Stimulated activated CD4-positive, alpha-beta T cell treated with anti-CD3 and anti-CD28 coated beads, TNF-alpha, amount 100 ng/mL, for 1 hour (primary cell): ENCODE measurements at places on chromosomes 6 and 20.

- DNase-seq: no peak
Observed at GRCh38 chr6:163672710-163673109, 258.2 kb downstream of the QKI start.

- DNase-seq: no peak
Observed at GRCh38 chr6:136747507-136747906, 44.8 kb downstream of the MAP3K5 start.

DNA sequence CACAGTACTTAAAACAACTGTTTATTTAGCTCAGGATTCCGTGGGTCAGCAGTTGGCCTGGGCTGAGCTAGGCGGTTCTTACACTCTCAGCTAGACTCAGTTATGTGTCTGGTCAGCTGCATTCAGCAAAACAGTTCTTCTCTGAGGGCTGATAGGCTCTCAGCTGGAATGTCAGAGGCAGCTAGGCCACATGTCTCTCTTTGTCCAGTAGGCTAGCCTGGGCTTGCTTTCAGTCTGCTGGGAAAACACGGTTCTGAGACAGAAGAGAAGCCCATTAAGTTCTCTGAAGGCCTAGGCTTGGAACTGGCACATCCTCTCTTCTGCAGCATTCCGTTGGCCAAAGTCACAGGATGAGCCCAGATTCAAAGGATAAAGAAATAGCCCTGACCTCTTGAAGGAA, 65.6 kb downstream of the TULP4 start:
- no peak for DNase-seq

- no peak for DNase-seq
Observed at GRCh38 chr20:48319943-48320584, 507.7 kb downstream of the PREX1 start.

DNA sequence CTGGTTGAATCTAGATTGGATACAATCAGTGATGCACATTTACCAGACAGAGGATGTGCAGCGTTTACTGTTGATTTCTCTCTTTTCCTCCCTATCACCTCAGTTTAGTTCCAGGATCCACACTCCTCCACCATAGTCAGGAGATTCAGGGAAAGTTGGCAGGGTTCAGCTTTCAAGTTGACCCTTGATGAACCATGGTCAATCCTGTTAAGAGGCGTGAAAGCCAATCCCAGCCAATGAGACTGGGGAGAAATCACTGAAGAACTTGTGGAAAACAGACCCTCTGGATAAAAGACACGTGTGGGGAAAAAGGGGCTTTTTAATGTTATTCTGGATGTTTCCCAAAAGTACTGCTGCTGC, 19.2 kb upstream of the SCP2D1 start:
- no peak for DNase-seq

DNA sequence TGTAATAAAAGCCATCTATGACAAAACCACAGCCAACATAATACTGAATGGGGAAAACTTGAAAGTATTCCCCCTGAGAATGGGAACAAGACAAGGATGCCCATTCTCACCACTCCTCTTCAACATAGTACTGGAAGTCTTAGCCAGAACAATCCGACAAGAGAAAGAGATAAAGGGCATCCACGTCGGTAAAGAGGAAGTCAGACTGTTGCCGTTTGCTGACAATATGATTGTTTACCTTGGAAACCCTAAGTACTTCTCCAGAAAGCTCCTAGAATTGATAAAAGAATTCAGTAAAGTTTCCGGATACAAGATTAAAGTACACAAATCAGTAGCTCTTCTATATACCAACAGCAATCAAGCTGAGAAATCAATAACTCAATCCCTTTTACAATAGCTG, 14.0 kb upstream of the RUNX2 start:
- no peak for DNase-seq

DNA sequence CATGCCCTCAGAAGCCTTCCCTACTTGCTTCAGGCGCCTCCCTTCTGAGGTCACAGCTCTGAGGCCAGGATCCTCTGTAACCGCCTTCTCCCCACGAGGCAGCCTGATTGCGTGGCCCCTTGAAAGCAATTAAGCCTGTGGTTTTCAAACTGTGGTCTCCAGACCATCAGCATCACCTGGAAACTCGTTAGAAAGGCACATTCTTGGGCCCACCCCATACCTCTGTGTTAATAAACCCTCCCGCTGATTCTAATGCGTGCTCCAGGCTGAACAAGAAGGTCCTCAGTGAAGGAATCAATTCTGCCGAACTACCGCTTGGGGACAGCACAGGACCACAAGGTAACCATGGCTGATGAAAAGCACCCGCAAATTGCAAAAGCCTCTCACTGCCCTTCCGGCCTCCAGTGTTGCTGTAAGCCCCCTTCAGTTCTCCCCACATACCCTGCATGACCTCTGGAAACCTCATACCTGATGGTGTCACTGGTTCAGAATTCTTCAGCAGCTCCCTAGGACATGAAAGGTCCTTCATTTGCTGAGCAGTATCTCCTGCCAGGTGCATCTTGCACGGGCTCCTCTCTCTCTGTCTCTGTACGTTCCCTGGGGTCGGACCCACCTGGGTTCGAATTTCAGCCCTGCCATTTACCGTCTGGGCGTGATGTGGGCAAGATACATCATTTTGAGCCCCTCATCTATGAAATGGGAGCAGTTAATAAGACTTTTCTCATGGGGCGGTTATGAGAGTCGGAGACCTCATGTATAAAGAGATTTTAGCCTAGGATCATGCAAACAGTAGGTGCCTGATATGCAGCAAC, 93.3 kb upstream of the RNF24 start:
- DNase-seq: peak; percentile 26

GRCh38 chr6:149319422-149319821, 1.9 kb downstream of the TAB2 start:
- DNase-seq: no peak

DNA sequence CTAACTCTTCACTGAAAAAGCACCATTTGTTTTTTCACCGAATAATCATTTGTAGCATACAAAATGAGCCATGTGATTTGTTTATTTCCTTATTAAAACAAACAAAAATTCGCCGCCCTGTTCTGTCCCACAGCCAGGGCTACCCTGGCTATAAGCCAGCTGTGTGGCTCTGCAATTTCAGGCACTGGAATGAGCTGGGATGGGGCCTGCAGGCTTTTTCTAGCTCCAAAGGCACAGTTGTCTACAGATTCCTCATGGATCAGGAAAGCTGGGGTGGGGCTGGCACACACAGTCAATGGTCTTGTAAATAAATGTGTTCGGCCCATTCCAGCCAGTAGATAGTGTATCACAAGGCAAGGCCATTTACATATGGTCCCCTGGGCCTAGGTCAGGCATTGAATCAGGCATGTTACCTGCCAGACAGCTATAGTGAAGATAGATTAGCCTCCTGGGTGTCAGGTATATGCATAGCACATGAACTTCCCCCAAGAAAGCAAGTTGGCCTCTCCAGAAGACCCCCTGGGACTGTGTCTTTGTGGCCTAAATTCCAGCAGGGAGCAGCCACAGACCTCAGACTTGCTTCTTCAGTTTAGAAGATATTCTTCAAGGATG, 608.9 kb downstream of the MAFB start:
- no peak for DNase-seq

- no peak for DNase-seq
Observed at GRCh38 chr6:3088446-3088845, 20.2 kb downstream of the RIPK1 start.

- no peak for DNase-seq
Observed at GRCh38 chr6:127951172-127951917, 50.5 kb upstream of the THEMIS start.

DNA sequence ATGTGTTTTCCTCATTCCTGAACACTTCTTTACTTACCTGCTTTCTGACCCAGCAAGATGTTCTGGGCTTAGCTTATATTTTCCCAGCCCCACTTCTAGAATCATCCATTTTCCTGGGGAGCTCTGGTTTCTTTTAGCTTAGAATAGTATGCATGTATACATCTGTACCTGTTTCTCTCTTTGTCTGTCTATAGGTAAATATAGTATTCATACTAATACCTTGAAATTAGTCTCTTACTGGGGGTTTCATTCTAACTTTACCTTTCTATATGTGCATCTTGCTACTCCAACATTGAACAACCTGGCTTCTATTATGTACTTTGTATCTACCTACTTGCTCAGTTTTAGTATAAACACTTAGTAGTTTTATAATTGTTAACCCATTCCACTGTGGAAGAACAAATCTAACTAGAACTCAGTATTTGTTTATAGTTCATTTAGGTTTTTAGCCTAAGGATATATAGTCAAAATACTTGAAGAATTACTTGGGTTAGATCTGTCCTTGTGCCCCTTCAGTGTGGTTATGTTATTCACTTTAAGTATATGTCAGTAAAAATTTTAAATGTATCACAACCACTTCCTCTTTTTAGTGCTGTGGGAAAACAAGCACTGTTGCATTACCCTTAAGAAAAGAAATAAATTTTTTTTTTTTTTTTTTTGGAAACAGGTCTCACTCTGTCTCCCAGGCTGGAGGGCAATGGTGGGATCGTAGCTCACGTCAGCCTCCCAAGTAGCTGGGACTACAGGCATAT, 54.0 kb downstream of the ASXL1 start:
- DNase-seq: no peak

- DNase-seq: no peak
Observed at GRCh38 chr6:99614430-99615186, 8.0 kb downstream of the PRDM13 start.

DNA sequence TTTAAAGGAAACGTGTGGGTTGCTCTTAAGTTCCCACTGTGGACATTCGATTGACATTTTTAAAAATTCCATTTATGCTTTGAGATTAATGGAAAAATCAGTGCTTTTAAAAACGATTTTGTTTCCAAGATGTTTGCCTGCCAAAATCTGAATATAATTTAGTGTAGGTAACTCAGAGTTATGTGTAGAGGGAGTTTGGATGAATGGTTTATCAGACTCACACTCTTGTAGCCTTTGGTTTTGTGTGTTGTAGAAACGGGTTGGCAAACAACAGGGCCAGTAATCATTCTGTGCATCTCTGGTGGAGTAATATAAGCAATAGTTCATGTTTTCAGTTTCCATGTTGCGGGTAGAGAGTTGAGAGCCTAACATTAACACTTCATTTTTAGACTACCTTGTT, 140.6 kb downstream of the RPS12 start:
- DNase-seq: no peak

GRCh38 chr6:137390334-137390733, 103.9 kb downstream of the OLIG3 start:
- DNase-seq: no peak

- DNase-seq: no peak
Observed at GRCh38 chr6:70957284-70957617, 391 bp upstream of the B3GAT2 start.

- DNase-seq: no peak
Observed at GRCh38 chr6:17863901-17864754, 123.3 kb downstream of the KIF13A start.

DNA sequence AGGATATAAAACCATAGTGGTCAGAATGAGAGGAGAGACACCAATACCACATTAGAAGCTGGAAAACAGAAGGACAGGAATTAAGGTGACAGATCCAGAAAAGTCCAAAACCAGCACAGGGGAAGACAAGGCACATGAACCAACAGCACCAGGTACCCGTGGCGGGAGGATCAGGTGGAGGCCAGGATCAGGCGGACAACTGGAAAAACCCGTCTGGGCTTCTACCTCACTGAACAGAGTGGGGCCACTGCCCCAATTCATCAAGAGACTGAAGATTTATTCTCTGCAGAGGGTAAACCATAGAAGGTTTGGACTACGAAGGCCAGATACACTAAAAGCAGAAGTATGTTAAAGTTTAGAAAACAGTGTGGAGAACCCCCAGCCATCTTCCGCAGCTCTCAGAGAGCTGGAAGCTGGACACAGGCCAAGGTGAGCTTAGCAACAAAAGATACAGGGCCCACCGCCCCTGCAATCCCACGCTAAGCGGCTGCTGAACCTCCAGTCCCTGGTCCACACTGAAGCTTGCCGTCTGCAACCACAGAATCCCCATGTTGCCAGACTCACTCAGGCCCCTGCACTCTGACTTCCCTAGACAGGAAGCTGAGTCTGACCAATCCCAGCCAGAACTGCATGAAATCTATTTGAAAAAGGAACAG, 29.9 kb downstream of the ABHD12 start:
- no peak for DNase-seq

GRCh38 chr6:89859744-89860143, 30.1 kb downstream of the CASP8AP2 start:
- no peak for DNase-seq

- no peak for DNase-seq
Observed at GRCh38 chr6:13495112-13495776, 7.8 kb upstream of the GFOD1 start.

DNA sequence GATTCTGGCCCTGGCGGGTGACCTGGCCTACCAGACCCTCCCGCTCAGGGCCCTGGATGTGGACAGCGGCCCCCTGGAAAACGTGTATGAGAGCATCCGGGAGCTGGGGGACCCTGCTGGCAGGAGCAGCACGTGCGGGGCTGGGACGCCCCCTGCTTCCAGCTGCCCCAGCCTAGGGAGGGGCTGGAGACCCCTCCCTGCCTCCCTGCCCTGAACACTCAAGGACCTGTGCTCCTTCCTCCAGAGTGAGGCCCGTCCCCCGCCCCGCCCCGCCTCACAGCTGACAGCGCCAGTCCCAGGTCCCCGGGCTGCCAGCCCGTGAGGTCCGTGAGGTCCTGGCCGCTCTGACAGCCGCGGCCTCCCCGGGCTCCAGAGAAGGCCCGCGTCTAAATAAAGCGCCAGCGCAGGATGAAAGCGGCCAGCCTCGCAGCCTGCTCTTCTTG, 868 bp upstream of the SLC2A4RG start:
- no peak for DNase-seq

DNA sequence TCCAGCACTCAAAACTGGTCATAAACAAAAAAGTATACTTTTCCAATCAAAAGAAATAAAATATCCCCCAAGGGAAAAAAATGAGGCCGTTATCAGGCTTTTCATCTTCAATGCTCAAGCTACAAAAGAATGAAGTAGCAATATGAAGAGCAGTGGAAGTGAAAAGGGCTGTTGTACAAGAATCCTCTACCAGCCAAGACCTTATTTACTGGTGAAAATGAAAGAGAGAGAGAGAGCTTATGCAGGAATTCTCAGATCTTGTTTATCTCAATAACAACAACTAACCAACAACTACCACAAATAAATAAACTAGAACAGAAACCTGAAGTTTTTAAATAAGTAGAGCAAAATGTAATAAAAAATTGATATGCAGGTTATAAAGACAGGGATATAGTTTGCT, 400.6 kb downstream of the HDGFL1 start:
- no peak for DNase-seq

DNA sequence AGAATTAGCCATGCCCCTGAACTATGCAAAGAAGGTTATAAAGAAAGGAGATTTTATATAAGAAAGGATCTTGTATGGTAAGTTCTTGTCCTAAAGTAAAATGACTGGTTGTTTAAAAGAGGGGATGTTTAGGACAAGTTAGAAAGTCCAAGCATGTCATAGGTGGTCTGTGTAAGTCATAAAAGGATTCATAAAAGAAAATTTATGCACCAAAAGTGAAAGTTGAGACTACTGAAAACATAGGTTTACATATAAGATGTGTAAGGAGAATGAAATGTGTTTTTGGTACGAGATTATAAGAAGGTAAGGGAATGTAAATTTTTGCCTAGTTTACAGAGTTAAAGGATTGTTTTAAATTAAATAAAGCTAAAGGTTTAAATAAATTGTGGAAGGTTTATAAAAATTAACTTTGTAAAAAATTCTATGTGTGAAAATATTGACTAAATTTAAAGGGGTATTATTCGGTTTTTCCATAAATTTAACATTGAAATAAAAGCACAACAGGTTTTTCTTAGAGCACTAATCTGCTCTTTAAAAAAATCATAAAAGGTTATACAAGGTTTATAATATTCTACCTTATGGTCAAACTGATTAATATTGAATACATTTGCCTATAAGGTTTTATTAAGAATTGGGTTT, 93.6 kb upstream of the UST start:
- DNase-seq: no peak

- DNase-seq: no peak
Observed at GRCh38 chr6:15930207-15930606, 198.7 kb upstream of the MYLIP start.
